T-cell (primary cell): ENCODE measurements at places on chromosomes 13 and 19. TPM values are rescaled to one million over a fixed set of nuclear protein-coding genes. Genes with fewer than 3 reads are reported as not detected.
A peak's percentile ranks its signal among the peaks of the same experiment; 100 is the strongest.

- no peak overlapping the region for H3K27ac ChIP-seq
- no peak overlapping the region for H3K4me3 ChIP-seq
- H3K27me3 ChIP-seq = peaks cover 58% of the 10 kb centered on the region
- no peaks in the 10 kb centered on the region for H3K4me1 ChIP-seq
- no peaks in the 10 kb centered on the region for H3K36me3 ChIP-seq
These were observed 24.3 kb upstream of the SHFL start for GRCh38 chr19:10061717-10062310.

Gene ZNF575
- 12.7 TPM for total RNA-seq

GRCh38 chr13:26719356-26719945 is 41.1 kb downstream of the GPR12 start:
- H3K36me3 ChIP-seq = no peaks in the 10 kb centered on the region
- peaks cover 9% of the 10 kb centered on the region for H3K27me3 ChIP-seq
- H3K4me1 ChIP-seq = peaks cover 5% of the 10 kb centered on the region
- no peak overlapping the region for H3K27ac ChIP-seq
- H3K4me3 ChIP-seq = no peak overlapping the region

DNA sequence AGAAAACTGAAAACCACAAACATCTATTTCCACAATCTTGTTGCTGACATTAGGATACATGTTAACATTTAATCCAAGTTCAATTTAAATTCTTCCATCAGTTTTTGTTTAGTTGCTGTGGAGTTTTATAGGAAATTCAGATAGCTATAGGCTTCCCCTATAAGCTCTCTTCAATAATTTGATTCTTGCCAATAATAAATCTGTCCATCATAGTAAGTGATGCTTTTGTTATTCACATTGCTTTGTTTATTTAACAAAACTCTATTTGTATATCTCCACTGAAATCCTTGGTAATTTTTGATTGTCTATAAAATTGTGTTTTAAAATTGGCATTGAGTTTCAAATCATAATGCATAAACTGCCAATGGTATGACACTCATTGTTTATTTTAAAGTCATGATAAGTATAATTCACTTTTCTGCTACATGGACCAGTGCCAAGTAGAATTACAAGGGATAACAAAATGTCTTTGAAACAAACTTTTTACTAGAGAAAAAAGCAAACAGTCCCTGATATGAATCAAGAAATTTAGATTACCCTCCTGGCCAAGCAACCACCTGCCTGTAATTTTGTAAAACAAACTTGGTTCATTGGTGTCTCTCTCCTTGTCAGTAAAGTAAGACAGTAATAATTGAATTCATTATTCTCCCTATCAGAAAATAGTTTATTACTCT is 577.3 kb upstream of the GPC6 start:
- no peaks in the 10 kb centered on the region for H3K27me3 ChIP-seq
- H3K27ac ChIP-seq = no peak overlapping the region
- H3K4me1 ChIP-seq = no peaks in the 10 kb centered on the region
- no peaks in the 10 kb centered on the region for H3K36me3 ChIP-seq
- no peak for DNase-seq
- no peak overlapping the region for H3K4me3 ChIP-seq

DNA sequence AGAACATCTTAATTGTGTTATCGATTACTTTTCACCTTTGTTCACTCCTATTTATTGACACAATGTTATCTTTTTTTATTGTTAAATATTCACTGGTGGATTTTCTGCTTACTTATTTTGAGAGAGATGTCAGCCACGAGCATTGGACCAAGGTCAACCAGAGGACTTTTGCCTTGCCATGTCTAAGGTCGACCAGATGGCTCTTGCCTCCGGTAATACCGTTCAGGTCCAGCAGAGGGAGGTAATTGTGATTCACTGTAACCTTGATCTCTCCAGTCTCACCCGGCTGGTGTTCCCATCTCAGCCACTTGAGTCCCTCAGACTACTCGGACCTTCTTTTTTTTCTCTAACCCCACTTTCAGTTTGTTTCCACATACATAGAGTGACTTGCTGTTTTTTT is 1438.1 kb downstream of the UQCRFS1 start:
- H3K4me1 ChIP-seq = no peaks in the 10 kb centered on the region
- H3K27ac ChIP-seq = no peak overlapping the region
- H3K4me3 ChIP-seq = no peak overlapping the region
- no peaks in the 10 kb centered on the region for H3K27me3 ChIP-seq

GRCh38 chr13:25908366-25908765 is 143.4 kb downstream of the SHISA2 start:
- no peak for DNase-seq
- no peak overlapping the region for H3K4me3 ChIP-seq
- H3K27ac ChIP-seq = no peak overlapping the region
- peaks cover 32% of the 10 kb centered on the region for H3K4me1 ChIP-seq

- H3K27ac ChIP-seq = no peak overlapping the region
- no peak for DNase-seq
- no peaks in the 10 kb centered on the region for H3K4me1 ChIP-seq
- no peaks in the 10 kb centered on the region for H3K36me3 ChIP-seq
These were observed 8.8 kb upstream of the CPB2 start for GRCh38 chr13:46113596-46113995.

DNA sequence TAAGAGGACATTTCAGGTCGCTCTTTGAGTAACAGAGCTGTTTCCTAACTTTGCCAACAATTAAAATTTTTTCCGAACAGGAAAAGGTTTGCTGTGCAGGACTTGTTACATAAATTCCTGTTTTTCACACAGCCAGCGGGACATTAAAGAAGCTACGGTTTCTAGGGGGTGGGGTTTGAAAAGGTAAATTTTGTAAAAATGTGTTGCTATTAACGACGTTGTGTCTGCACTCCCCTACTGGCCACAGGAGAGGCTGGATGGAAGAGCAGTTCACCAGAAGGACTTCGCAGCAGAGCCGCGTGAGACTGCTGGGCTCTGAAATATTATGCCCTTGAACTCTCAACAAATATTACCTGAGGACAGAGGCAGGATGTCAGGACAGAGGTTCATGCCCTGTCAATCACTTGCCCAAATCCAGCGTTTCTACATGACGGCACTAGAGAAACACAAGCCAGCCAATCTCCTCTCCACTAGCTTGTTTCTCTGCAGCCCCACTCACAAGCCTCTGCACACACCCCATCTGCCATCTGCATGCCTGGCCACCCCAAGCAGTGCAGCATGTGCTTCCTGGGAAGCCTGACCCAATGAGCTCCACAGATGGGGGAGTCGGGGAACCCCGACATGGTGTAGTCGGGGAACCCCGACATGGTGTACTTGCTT is 102.0 kb downstream of the FOXO1 start:
- H3K4me3 ChIP-seq = no peak overlapping the region
- no peaks in the 10 kb centered on the region for H3K27me3 ChIP-seq
- H3K27ac ChIP-seq = no peak overlapping the region
- DNase-seq = peak; percentile 16
- H3K36me3 ChIP-seq = peaks cover 4% of the 10 kb centered on the region

DNA sequence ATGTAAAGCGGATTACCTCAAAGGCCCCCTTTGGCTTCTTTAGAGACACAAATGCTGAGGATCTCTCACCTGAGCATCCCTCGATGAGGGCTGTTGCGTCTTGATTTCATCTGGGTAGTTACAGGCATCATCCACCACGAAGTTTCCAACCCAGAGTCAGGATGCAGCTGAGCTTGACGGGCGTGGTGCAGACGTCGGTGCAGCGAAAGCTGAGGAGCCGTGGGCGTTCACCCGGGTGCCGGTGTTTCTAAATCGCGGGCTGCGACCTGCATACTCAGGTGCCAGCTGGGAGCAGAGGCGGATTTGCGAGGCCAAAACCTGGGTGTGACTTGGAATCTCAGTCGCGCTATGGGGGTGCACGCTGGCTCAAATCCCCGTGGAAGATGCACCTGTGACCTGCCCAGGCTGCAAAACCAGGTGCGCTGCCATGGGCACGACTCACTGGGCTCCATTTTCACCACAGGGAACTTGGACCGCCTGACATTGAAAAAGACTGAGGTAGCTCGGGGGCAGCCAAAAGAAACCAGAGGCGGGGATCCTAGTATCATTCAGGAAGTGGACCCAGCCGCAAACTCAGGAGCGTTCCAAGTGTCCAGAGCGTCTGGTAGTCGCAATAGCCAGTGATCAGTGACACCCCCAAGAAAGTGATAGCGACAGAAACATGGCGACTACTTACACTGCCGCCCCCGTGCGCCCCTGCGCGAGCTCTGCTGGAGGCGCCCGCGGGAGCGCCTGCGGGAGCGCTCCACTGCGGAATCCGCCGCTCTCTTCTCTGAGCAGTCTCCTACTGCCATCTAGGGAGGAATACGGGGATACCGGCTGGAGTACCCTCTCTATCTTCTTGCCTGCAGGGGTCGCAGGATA is 36.4 kb upstream of the IGFL4 start:
- DNase-seq = no peak
- peaks cover 9% of the 10 kb centered on the region for H3K4me1 ChIP-seq
- peaks cover 28% of the 10 kb centered on the region for H3K27me3 ChIP-seq
- H3K36me3 ChIP-seq = no peaks in the 10 kb centered on the region

Gene GSX1
- total RNA-seq = not detected

DNA sequence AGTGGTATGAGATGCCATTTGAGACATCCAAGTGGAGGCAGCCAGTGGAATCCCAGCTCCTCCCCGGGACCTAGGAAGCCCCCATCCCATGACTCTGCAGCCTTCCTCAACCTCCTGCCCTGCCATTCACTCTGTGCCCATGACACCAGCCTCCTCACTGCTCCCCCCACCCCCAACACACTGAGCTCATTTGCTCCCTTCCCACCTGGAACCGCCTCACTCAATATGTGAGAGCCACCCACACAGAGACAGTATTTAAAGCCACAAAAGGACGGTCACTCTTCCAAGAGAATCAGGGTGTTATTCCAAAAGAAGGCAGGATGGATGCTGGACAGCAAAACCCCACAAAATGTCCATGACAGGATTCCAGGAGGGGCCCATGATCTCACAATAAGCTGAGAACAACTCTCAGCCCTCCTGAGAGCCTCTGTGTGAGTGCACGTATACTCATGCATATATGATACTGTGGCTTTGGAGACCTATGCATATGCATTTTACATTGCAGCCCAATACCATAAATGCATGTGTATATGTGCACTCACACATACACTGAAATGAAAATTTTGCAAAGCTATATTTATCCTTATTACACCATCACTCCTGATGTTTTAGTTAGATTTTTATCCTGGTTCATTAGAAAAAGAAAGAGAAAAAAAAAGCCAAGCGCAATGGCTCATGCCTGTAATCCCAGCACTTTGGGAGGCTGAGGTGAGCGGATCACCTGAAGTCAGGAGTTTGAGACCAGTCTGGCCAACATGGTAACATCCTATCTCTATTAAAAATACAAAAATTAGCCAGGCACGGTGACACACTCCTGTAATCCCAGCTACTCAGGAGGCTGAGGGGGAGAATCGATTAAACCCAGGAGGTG is 10.8 kb upstream of the RANBP3 start:
- peaks cover 16% of the 10 kb centered on the region for H3K4me1 ChIP-seq
- DNase-seq = no peak
- no peak overlapping the region for H3K4me3 ChIP-seq
- H3K27ac ChIP-seq = no peak overlapping the region
- H3K36me3 ChIP-seq = no peaks in the 10 kb centered on the region
- H3K27me3 ChIP-seq = peaks cover 8% of the 10 kb centered on the region

DNA sequence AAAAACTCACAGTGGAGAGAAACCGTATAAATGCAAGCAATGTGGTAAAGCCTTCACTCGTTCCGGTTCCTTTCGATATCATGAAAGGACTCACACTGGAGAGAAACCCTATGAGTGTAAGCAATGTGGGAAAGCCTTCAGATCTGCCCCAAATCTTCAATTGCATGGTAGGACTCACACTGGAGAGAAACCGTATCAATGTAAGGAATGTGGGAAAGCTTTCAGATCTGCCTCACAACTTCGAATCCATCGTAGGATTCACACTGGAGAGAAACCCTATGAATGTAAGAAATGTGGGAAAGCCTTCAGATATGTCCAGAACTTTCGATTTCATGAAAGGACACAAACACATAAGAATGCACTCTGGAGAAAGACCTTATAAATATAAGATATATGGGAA is 19.4 kb upstream of the ZNF69 start:
- H3K36me3 ChIP-seq = peaks cover 11% of the 10 kb centered on the region
- no peaks in the 10 kb centered on the region for H3K27me3 ChIP-seq
- H3K4me1 ChIP-seq = no peaks in the 10 kb centered on the region
- DNase-seq = no peak
- no peak overlapping the region for H3K27ac ChIP-seq
- H3K4me3 ChIP-seq = no peak overlapping the region

DNA sequence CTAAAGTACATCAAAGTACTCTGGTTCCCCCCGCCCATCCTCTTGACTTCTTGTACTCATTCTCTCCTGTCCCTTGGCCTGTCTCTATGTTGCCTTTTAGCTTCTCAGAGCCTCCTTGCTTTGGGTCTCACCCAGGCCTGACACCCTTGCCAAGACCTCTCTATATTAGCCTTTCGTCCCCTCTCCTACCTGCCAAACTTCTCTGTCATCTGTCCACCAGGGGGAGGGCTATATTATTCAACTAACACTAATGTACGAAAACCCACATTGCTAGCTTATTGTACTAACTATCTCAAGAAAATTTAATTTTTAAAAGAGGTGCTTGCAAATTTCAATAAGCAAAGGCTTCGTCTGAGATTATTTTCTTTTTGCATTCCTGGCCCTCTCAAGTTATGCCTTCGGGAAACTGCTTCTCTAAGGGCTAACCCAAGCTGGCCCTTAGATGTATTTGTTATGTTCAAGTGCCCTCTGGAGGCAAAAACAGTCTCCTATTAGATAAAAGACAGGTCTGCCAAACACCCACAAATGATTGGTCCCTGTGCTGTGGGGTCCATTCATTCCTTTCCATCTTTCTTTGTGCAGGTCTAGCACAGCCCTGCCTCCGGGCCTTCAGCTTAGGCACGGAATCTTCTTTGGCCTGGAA is 6.3 kb upstream of the MRPS31 start:
- H3K27me3 ChIP-seq = no peaks in the 10 kb centered on the region
- H3K27ac ChIP-seq = peak overlapping the region; percentile 82
- no peak for DNase-seq
- peaks cover 29% of the 10 kb centered on the region for H3K4me1 ChIP-seq
- H3K4me3 ChIP-seq = peak overlapping the region; percentile 31

GRCh38 chr13:42355491-42356183 is 83.7 kb downstream of the AKAP11 start:
- no peaks in the 10 kb centered on the region for H3K27me3 ChIP-seq
- DNase-seq = no peak
- H3K4me1 ChIP-seq = peaks cover 29% of the 10 kb centered on the region
- H3K27ac ChIP-seq = peak overlapping the region; percentile 72
- H3K36me3 ChIP-seq = no peaks in the 10 kb centered on the region

GRCh38 chr13:25678398-25678797 is 306.6 kb downstream of the ATP8A2 start:
- H3K27me3 ChIP-seq = no peaks in the 10 kb centered on the region
- no peak overlapping the region for H3K4me3 ChIP-seq
- H3K4me1 ChIP-seq = no peaks in the 10 kb centered on the region
- H3K27ac ChIP-seq = no peak overlapping the region
- peak; percentile 1 for DNase-seq
- no peaks in the 10 kb centered on the region for H3K36me3 ChIP-seq

Gene HSH2D
- 23.5 TPM for total RNA-seq

- H3K4me1 ChIP-seq = no peaks in the 10 kb centered on the region
- no peaks in the 10 kb centered on the region for H3K27me3 ChIP-seq
- DNase-seq = no peak
- H3K4me3 ChIP-seq = no peak overlapping the region
These were observed 11.1 kb downstream of the UQCRFS1 start for GRCh38 chr19:29201855-29202254.

GRCh38 chr19:3294080-3294850 is 69.8 kb downstream of the CELF5 start:
- H3K27me3 ChIP-seq = peaks cover 51% of the 10 kb centered on the region
- no peak for DNase-seq
- no peaks in the 10 kb centered on the region for H3K4me1 ChIP-seq
- H3K36me3 ChIP-seq = no peaks in the 10 kb centered on the region
- no peak overlapping the region for H3K4me3 ChIP-seq
